Foreskin fibroblast (primary cell): ENCODE measurements at places on chromosomes 4 and X.
A peak's percentile ranks its signal among the peaks of the same experiment; 100 is the strongest.

GRCh38 chr4:151692821-151693673 lies 67.8 kb downstream of the GATB start:
- DNase-seq, result no peak

DNA sequence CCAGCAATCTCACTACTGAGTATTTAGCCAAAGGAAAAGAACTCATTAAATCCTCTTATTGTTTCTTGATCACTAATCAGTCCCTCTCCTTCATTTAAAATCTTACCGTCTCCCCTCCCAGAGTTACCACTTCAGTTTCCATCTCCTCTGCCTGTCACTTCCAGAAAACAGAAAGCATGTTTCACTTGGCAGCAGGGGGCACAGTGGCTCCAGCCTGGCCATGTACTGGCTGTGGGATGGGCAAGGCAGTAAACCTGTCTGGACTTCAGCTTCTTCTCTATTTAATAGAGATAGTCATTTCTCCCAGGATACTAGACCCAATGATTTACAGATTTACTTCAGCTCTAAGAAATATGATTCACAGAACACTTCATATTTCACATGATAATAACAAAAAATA lies 63.2 kb downstream of the CD40LG start:
- DNase-seq, result peak; percentile 69

GRCh38 chr4:20028645-20029044 lies 223.1 kb upstream of the SLIT2 start:
- DNase-seq, result peak; percentile 71

DNA sequence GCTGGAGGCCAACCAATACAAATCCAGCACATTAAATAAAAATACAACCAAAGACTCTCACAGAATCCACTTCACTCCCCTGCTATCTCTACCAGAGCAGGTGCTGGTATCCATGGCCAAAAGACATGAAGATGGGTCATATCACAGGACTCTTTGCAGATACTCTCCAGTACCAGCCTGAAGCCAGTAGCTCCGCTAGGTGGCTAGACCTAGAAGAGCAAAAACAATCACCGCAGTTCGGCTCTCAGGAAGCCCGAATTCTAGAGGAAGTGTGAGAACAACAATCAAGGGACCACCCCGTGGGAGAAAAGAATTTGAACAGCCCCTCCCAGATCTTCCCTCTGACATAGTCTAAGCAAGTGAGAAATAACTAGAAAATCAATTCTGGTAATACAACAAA lies 20.2 kb downstream of the CLIC2 start:
- DNase-seq, result no peak

- no peak for DNase-seq
Measured at GRCh38 chr4:143625632-143626031, 74.8 kb downstream of the FREM3 start.

DNA sequence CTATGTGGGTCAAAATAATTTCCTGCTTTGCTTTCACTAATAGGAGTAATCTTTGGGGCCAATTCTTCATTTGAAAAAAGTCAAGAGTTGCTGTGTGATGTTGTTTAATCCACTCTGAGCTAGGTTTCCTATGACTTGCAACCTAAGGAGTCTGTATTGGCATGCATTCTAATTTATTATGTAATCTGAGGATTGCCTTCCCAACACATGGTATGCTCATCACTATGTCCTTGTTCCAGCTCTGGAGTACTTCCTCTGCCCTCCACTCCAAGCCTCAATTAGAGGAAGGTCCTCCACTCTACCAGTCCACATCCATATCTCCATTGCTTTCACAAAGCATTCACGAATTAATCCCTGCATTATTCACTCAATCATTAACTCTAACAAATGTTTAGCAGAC lies 56.1 kb downstream of the PPP3CA start:
- DNase-seq, result no peak

- peak; percentile 54 for DNase-seq
Measured at GRCh38 chr4:5812506-5813229, 80.2 kb downstream of the CRMP1 start.

GRCh38 chrX:107712231-107713202 lies 63.1 kb downstream of the TSC22D3 start:
- DNase-seq, result peak; percentile 27

GRCh38 chrX:30513284-30513683 lies 64.3 kb downstream of the TASL start:
- no peak for DNase-seq

GRCh38 chrX:131626681-131627296 lies 82.9 kb downstream of the OR13H1 start:
- DNase-seq, result no peak

GRCh38 chr4:142900622-142901021 lies 54.5 kb upstream of the INPP4B start:
- no peak for DNase-seq

DNA sequence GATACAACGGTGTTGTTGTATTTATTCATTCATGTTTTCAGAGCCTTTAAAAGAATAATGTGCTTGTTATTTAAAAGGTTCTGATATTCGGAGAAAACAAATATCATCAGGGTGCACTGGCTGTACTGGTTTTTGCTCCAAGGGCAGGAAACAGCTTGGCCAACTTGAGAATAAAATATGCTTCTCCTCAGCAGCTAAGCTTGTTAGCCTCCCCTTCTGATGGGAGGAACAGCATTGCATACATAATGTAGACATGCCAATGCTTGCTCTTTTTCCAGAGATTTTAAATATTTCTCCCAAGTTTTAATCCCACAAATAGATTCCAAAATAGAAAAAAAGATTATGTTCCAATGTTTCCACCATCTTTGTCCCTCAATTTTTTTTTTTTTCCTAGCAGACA lies 87.6 kb upstream of the RPL34 start:
- no peak for DNase-seq

- DNase-seq, result no peak
Measured at GRCh38 chr4:25157081-25157480, 3.2 kb downstream of the SEPSECS start.

GRCh38 chrX:134244043-134244442 lies 7.1 kb downstream of the CCDC160 start:
- peak; percentile 50 for DNase-seq

- DNase-seq, result no peak
Measured at GRCh38 chr4:182245541-182246215, 2.5 kb downstream of the TENM3 start.

GRCh38 chr4:30653291-30653690 lies 66.9 kb upstream of the PCDH7 start:
- DNase-seq, result no peak

- peak; percentile 50 for DNase-seq
Measured at GRCh38 chr4:149735796-149736195, 79.8 kb downstream of the IQCM start.

DNA sequence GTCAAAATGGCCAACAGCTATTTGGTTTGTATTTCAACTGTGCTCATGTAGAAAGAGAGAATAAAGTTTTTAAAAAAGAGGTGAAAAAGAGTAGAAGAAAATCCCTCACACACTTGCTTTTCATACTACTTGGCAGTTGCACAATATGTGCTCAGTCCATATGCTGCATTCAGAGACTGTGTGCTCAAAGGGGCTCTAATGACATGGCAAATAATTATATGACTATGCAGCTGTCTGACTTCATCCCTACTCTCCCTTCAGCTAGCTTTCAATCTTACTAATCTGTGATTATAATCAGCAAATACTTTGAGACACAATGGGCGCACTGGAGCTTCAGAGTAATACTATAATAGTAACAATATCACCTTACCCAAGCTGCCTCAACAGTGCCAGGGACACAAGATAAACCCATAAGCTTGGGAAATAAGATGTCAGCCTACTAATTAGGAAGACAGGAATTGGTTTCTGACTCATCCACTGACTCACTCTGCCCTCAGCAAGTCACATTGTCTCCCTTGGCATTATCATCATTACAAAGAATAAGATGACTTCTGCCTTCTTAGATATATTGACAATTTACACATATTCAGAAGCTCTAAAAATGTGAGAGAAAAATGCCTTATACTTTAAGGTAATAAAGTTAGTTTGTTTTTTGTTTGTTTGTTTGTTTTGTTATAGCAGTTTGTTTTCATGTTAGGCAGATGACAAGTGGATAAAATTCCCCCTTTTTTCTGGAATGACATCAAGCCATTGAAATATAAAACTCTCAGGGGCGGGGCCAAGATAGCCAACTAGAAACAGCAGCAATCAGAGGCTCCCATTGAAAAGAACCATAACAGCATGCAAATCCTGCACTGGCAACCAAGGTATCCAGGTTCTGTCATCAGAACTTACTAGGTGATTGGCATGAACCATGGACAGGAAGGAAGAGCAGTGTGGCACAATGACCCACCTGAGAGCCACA lies 311.6 kb downstream of the FAM133A start:
- no peak for DNase-seq

GRCh38 chr4:89024051-89024675 lies 32.8 kb downstream of the FAM13A start:
- peak; percentile 87 for DNase-seq

GRCh38 chr4:148248824-148249223 lies 193.4 kb downstream of the NR3C2 start:
- DNase-seq, result no peak

GRCh38 chrX:43706786-43707370 lies 50.8 kb downstream of the MAOA start:
- DNase-seq, result no peak

DNA sequence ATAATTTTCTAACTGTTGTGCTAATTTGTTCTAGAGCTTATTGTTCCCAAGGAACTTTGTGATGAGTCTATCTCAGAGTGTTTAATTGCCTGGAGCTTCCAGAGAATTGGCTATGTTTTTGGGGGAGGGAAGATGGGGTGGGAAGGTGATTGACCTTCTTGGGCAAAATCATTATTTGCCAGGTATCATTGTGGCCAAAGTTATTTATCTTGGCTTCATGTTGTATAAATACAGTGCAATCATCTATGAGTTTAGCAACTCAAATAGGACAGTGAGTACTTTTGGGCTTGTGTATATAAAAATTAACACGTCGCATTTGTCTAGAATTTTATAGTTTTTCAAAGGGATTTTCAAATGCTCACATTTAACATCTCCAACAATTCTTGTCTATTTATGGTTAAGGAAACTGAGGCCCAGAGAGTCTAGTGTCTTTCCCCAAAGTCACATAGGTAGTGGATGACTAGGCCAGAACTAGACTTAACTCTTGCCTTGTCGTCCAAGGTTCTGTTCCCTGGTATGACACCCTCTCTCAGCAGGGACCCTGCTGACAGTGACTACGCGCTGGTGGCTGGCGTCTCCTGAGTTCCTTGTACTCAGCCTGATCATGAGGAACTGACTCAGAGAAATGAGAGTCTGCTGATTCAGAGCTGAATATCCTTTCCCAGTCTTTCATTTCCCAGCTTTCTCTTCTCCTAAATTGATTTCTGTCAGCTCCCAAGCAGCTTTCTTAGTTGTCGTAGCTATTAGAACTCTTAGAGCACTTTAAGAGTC lies 27.7 kb downstream of the FNIP2 start:
- peak; percentile 54 for DNase-seq

DNA sequence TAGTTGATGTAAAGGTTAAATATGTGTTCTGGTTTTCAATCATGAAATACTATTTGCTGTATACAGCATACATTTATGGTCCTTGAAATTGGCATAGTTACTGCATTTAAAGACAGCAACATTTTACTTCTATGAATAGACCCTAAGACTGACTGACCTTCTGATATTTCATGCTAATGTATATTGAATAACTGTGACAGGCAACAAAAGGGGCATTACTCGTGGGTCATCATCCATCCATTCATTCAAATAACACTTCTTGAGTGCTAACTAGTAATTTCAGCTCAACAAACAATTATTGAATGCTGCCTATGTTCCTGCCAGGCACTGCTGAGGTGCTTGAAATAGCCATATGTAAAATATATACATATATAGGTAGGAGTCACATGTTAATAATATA lies 92.8 kb upstream of the ADAMTS3 start:
- DNase-seq, result no peak

DNA sequence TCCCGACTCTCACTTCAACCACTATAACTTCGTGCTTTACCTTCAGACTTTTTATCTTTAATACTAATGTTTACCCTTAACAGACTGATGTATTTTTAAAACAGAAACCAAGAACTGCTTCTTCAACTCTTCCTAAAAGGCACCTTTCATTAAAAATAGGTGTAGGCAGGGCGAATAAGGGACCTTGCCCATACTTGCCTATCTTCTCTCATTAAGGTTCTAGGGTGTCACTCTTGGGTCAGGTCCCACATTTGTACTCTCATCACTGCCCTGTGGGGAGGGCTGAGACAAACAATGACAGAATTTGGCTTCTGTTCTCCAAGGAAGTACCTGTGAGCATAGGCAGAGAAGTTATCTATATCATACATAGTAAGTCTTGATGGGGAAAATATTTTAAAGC lies 69.7 kb downstream of the ANKRD50 start:
- DNase-seq, result no peak

DNA sequence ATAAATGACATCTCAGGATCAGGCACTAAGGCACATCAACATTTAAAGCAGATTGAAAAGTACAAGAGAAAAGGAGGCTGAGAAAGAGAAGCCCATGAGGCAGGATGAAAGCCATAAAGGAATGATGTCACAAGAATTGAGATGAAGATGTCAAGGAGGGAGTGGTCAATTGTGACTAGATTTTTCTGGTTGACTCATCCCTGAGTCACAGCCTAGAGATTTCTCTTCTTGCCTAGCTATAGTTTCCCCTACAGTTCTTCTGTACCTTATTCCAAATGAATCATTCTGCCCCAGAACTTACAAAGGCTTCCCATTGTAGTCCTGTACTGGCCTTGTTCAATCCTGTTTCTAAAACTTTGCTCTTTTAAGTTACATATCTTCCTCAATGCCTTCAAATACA lies 3.4 kb upstream of the USP53 start:
- DNase-seq, result peak; percentile 96

DNA sequence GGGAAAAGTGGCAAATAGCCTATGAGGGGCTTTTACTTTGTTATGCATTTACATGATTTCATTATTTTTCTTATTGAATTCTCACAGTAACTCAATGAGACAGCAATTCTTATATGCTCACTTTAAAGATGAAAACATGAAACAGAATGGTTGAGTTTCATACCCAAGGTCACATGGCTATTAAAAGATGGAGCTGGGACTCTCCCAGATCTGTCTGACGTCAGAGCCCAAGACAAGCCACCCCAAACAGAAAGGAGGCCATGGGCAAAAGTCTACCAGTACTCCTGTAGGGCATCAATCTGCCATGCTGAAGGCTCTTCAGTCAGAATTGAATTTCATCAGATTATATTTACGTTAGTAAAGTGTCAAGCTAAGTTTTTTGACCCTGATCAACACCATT lies 13.2 kb downstream of the HSD17B11 start:
- DNase-seq, result no peak

DNA sequence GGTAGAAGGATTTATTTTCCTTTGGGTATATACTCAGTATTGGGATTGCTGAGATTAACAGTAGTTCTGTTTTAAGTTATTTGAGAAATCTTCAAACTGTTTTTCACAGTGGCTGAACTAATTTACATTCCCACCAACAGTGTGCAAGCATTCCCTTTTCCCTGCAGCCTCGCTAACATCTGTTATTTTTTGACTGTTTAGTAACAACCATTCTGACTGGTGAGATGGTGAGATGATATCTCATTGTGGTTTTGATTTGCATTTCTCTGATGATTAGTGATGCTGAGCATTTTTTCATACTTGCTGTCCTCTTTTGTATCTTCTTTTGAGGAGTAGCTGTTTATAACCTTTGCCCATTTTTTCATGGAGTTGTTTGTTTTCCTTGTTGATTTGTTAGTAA lies 457.8 kb downstream of the TRAM1L1 start:
- DNase-seq, result no peak
